Activated gamma-delta T cell (primary cell): ENCODE measurements at places on chromosomes 16 and 17.

DNA sequence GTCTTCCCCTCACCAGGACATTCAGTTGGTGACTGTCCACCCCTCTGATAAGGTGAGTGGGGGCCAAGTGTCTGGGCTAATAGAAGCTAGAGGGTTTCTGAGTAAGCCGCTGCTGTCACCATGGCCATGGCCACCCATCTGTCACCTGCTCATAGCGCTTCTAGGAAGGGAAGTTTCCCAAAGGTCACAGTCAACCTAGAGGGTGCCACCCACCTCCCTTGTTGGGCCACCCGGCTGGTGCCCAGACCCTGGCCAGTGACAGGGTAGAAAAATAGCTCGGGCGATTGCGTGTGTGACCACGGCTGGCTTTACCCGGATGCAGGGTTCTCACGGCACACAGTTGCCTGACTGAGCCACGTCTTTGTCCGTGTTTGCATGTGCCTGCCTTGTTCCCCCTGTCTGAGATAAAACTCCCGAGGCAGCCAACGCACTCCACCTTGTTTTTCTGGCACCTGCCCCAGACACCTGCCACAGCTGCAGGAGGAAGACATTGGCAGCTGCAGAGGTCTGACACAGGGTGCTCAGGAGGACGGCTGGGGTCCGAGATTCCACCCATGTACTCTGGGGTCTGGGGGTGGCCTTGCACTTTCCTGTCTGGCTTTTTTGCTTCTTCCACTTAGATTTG is 809 bp downstream of the PIRT start:
- no peak for DNase-seq

DNA sequence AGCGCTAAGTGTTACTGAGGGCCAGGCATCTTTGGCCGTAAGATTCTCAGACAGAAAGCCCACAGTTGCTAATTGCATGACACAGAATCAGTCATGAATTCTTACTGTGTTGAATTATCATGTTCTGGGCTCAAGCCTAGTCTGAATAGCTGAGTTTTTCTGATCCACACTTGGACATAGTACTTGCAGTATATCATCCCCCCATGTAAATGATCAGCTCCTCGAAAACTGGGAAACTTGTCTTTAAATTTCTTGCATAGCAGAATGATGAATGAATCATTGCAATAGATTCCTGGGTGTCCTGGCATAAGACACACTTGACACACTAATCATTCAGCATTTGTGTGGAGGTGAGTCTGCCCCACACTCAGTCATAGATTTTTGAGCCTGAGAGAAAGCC is 2.2 kb downstream of the MLYCD start:
- DNase-seq: no peak

GRCh38 chr16:84652566-84652965 is 4.3 kb downstream of the KLHL36 start:
- no peak for DNase-seq

DNA sequence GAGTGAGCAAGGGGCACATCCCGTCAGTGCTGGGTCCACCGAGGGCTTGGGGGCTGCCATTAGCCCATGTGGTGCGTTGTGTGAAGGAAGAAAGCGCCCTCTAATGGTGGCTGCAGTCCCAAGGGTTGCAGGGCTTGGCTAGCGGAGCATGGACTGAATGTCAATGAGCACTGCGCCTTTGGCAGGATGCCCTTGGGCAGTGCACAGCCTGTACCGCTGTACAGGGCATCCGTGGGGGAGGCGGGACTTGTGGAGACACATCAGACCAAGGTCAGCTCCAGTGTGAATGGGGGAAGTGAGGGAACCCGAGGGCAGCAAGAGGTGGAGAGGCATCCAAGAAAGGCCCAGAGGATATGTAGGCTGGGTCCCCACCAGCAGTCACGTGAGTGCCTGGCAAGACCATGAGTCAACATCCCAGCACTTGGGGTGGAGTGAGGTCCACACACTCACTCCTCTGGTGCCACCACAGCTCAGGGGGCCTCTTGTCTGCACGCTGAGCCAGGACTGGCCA is 75.5 kb upstream of the MED9 start:
- DNase-seq: no peak

DNA sequence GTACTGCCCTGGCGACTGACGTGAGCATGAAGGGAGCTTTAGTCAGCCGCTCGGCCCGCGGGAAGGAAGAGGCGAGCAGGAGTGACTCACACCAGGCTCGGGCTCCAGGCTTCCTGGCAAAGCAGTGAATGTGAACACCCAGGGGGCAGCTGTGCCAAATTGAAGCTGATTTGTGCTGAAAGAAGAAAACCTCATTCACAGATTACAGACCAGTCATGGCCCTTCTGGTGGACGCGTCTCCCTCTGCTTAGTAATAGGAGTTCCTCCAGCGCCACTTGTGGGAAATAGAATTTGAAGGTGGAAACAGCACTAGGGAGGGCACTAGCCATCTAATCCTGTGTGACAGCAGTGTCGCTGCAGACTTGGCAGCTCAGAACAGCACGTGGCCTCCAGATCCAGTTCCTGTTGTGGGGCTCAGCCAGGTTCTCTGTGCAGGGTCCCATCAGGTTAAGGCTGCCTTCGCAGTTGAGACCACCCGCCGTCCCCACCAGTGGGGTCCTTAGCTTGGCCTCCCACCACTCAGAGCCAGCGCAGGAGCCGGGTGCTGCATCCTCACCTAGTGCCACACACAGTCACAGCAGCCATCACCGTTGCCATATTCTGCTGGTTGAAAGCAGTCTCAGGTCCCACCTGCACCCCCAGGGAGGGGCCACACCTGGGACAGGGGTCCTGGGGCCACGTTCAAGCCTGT is 164.5 kb upstream of the CHMP6 start:
- no peak for DNase-seq

DNA sequence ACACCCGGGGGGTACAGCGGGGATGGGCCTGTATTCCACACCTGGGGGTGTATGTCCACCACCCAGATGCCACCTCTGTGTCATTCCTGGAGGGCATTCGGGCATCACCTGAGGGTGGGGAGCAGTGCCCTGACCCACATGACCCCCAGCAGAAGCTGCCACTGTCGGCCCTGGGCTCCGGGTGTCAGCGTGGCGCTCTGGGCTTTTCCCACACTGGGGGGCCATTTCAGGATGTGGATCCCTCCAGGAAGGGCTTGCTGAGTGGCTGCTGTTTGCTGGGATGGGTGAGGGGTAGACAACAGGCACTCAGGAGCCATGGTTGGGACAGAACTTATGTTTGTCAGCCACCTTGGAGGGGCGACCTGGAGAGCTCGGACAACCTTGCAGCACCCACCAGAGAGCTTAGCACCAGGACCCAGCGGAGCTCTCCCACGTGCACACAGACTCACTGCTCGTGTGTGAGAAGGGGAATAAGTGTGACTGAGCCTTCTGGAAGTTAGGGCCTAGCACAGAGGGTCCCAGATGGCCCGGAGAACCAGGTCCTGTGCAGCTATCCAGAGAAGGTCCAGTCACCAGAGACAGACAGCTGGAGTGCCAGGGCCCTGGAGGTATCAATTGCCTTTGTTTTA is 102.7 kb downstream of the METRNL start:
- DNase-seq: no peak

DNA sequence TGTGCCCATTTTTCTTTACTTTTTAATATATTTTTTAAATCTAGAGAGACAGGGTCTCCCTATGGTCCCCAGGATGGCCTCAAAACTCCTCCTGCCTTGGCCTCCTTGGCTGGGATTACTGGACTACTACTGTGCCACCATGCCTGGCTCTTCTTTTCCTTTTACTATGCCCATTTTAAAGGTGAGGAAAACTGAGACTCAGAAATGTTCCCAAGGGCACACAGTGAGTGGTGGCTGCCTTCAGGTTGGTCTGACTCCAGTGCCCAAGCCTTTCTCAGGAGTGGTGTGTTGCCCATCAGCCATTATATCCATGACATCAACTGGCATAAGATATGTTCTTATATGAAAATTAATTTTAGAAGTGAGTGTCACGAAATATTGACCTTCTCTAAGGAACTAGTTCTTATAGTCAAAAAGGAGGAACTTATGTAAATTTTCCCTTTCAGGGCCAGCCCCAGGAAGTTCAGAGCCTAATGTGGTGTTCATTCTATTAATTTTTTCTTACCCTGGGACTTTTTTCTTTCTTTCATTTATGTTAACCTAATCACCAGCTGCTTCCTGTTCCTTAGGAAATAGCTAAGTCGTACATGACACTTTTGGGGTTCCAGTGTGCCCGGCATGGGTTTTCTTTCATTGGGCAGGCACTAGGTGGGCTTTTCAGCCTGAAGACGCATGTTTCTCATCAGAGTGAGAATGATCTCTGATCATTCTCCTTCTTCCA is 17.9 kb upstream of the SPN start:
- DNase-seq: no peak

GRCh38 chr16:58105631-58106030 is 23.6 kb downstream of the CFAP20 start:
- no peak for DNase-seq

DNA sequence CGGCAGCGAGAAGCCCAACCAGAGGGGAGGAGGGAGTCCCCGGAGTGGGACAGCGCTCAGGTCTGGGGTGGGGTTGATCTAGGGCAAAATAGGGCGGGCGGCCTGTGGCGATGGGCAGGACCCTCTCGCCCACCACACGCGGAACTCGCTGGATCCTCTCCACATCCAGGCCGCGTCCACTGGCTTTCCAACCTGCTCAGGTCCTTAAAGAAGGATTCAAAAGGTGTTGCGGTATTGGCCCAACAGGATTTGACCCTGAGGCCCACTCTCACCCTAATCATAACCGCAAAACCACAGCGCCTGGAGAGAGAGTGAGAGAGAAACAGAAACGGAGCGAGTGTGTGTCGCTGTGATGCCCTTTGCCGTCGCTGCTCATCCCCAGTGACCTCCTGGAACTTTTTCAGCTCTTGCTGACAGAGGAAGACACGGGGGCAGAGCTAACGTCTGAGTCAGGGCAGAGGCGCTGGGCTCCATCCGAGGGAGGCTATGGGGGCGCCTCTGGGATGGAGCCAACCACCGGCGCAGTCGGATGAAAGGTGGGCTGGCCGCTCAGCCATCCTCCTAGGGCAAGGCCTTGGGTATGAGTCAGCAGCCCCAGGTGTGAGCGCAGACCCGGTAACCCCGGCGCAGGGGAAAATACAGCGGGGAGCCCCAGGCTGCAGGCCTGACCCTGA is 16.7 kb upstream of the OR1F1 start:
- DNase-seq: no peak

DNA sequence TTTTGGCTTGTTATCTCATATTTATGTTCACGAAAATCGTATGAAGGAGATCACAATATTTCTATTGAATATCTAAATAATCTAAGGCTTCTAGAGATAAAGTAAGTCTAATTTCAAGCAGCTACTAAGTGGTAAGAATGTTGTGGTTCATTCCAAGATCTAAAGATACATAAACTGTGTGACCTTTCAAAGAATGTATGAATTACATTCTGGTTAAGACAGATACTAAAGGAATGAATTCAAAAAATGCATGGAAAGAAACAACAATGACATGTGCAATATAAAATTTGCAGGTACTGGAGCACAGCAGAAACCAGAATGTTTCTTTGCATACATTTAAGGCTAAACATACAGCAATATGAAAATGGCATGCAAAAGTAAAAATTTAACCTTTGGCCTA is 1214.6 kb downstream of the CDH8 start:
- no peak for DNase-seq

DNA sequence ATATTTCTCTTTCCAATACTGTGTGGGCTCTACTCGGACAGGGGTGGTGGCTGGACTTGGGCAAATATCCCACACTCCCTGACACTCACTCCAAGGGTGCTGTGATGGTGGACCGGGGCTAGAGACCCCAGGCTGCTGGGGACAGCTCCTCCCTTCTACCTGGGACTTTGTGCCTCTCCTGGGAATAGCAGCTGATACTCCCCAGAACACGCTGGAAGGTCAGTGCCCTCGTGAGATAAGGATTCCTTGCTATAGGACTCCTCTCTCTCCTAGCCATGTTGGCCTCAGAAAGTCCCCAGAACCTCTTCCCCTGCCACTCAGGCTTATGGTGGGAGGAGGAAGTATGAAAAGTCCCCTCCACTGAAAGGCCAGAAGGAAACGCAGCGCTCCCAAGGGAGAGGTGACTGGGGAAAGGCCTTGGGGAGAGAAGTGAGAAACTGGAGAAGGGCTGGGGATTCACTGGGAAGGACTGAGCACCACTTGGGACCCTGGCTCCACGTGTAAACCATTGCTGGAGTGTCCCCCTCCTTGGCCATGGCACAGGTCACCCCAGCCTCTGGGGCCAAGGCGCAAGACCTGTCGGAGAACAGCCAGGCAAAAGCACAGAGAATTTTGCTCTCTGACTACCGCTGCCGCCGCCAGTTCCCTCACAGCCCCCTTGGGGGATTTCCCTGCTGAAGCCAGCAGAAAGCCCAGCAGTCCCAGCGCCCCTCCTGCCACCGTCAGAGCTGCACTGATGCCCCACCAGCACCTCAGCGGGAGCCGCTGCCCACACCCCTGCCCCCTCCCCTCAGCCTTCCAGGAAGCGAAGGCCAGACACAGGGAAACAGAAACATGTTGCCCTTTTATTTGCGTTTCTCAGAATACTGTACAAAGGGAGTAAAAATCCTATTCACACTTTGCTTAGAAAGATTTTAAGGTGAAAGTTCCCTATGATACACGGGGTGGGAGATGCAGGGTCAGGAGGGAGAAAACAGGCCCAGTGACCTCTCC is 2.1 kb upstream of the GSDMB start:
- peak; percentile 27 for DNase-seq

DNA sequence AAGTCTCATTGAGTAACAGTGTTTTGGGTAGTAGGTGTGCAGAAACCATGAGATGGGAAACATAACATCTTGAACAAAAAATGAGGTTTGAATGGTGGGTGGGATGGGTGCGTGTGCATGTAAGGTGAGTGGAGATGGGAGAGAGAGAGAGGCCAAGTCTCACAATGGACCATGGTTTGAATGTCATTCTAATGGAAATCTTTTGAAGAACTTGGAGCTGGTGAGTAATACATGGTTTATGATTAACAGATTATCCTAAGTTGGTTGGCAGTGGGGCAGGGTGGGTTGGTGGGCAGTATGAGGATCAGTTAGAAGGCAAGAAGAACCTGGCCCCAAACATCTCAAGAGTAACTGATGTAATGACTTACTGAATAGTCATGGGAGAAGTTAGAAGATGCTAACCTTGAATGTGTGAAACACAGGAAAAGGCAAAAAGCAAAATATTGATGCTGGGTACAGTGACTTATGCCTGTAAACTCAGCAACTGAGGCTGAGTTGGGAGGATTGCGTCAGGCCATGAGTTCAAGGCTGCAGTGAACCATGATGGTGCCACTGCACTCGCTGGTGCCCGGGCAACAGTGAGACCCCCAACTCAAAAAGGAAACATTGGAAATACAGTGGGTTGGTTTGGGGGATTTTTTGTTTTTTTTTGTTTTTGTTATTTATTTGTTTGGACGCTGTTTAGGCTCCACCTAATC is 32.7 kb downstream of the ZNF207 start:
- no peak for DNase-seq

DNA sequence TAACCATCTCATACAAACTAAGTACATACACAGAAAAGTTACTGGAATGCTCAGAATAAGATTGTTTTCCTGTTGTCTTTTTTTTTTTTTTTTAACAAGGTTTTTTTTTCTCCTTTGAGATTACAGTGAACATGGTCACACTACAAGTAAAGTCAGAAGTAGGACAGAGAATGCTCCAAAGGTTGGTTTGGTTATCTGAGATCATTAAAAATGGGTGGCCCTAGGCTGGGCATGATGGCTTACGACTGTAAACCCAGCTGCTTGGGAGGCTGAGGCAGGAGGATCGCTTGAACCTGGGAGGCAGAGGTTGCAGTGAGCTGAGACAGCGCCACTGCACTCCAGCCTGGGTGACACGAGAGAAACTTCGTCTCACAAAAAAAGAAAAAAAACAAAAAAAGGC is 6.9 kb upstream of the ST6GALNAC1 start:
- no peak for DNase-seq
